ENCODE measurements at places on chromosomes 16 and 17.

GRCh38 chr16:74725651-74726455 is 25.2 kb upstream of the MLKL start:
- no peak overlapping the region for H3K4me3 ChIP-seq
- DNase-seq: no peak
- no peaks in the 10 kb centered on the region for H3K36me3 ChIP-seq

GRCh38 chr17:68344701-68345136 is 53.4 kb downstream of the ARSG start:
- no peaks in the 10 kb centered on the region for H3K27me3 ChIP-seq
- no peak for DNase-seq
- H3K4me3 ChIP-seq: no peak overlapping the region
- no peaks in the 10 kb centered on the region for H3K36me3 ChIP-seq
- H3K4me1 ChIP-seq: no peaks in the 10 kb centered on the region

DNA sequence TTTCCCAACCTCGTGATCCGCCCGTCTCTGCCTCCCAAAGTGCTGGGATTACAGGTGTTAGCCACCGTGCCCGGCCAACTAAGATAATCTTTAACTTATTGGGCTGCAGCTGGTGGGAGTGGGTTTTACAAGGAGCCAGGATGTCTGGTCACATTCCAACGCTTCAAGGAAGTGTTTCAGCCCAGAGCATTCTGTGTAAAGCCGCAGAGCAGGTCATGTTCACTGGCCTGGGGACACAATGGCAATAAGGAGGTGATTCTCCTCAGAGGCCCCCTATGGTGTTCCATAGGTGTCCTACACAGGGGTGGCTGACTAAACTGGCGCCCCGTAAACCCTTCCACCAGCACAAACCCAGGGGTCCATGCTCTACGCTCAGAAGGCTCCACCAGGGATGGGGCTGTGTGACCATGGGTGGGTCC is 1.2 kb downstream of the QPRT start:
- peak overlapping the region; percentile 100 for H3K27ac ChIP-seq
- DNase-seq: peak; percentile 57
- no peaks in the 10 kb centered on the region for H3K27me3 ChIP-seq

DNA sequence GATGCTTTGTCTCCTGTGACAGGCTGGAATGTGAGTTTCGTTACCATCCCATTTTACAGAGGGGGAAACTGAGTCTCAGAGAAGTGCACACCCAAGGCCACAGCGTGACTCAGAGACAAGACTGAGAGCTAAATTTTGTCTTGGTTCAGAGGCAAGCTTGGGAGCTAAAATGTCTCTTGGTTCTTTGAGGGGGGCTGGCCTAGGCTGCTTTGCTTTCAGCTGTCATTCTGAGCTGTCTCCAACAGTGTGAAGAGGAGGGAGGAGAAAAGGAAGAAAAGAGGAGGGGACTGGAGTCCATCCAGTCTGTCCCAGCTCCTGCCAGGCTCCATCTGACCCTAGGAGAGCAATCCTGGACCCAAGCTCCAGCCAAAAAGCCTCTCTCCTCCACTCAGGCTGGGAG is at the start of gene CLEC19A:
CLEC19A (plus strand) TSS at position 301 of the 400 bp plus-strand sequence. CDS start 121 bp downstream, outside the sequence.
- no peak within 1 kb of the TSS for H3K4me3 ChIP-seq
- no peak within 1 kb of the TSS for H3K27ac ChIP-seq
- no peak for DNase-seq
- H3K36me3 ChIP-seq: no peaks in the 10 kb centered on the region
- H3K4me1 ChIP-seq: peaks cover 30% of the 10 kb centered on the region

DNA sequence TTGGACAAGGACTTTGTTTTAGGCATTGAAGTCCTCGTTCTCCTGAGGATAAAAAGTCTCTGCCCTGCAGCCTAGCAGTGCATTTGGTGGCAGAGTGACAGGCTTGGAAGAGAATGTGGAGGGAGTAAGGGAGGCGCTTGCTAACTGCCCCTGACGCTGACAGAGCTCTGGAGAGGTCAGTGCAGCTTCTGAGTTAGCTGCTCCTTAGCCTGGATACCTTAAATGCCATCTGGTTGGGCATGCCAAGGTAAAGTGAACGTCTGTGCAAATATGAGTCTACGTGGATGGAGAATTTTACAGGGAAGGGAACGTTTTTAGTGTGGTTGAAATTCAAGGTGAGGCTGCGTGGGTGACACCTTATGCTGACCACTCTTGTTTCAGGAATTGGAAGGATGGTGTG is 44.4 kb downstream of the SEC14L1 start:
- no peak overlapping the region for H3K4me3 ChIP-seq
- no peak overlapping the region for H3K27ac ChIP-seq
- no peaks in the 10 kb centered on the region for H3K36me3 ChIP-seq
- DNase-seq: no peak
- H3K4me1 ChIP-seq: peaks cover 4% of the 10 kb centered on the region

GRCh38 chr17:18025241-18025944 is 13.6 kb downstream of the ATPAF2 start:
- no peak overlapping the region for H3K4me3 ChIP-seq
- no peaks in the 10 kb centered on the region for H3K36me3 ChIP-seq
- no peaks in the 10 kb centered on the region for H3K27me3 ChIP-seq
- 0 out of 2 replicates have a peak, but pooled peaks cover under 1% of the 10 kb centered on the region for H3K4me1 ChIP-seq

GRCh38 chr17:73227379-73227778 is 34.3 kb downstream of the CPSF4L start:
- H3K4me3 ChIP-seq: peak overlapping the region; percentile 10
- H3K4me1 ChIP-seq: peaks cover 39% of the 10 kb centered on the region
- H3K27ac ChIP-seq: peak overlapping the region; percentile 85
- no peaks in the 10 kb centered on the region for H3K36me3 ChIP-seq
- DNase-seq: no peak

Measured in GM23338 (cell line).